Adrenal gland (tissue), 19 donors: ENCODE measurements at places on chromosomes 11 and 22. TPM values are rescaled to one million over a fixed set of nuclear protein-coding genes. Genes with fewer than 3 reads are reported as not detected.

GRCh38 chr11:20558741-20559140 is 40.7 kb upstream of the SLC6A5 start:
- H3K4me1 ChIP-seq: no peaks in the 10 kb centered on the region
- H3K4me3 ChIP-seq: no peak overlapping the region
- no peaks in the 10 kb centered on the region for H3K36me3 ChIP-seq
- no peaks in the 10 kb centered on the region for H3K27me3 ChIP-seq

- no peak overlapping the region for H3K27ac ChIP-seq
- no peaks in the 10 kb centered on the region for H3K36me3 ChIP-seq
- no peak overlapping the region for H3K4me3 ChIP-seq
- no peak for DNase-seq
Measured at GRCh38 chr11:36451681-36452080, 58.4 kb downstream of the TRAF6 start.

The SCUBE2 gene
- 4.3 TPM for total RNA-seq

The GGT5 gene
- total RNA-seq: 43.4 TPM

The ARSA gene
- total RNA-seq: 78.0 TPM
